Esophagus squamous epithelium (tissue), 5 donors: ENCODE measurements at places on chromosomes 13 and 19.

GRCh38 chr19:4534836-4535658 is at the start of gene PLIN5:
Gene PLIN5, minus strand, starts transcription at chr19:4535224. Its CDS starts 1,150 bp downstream, at chr19:4534074.
- DNase-seq = no peak

DNA sequence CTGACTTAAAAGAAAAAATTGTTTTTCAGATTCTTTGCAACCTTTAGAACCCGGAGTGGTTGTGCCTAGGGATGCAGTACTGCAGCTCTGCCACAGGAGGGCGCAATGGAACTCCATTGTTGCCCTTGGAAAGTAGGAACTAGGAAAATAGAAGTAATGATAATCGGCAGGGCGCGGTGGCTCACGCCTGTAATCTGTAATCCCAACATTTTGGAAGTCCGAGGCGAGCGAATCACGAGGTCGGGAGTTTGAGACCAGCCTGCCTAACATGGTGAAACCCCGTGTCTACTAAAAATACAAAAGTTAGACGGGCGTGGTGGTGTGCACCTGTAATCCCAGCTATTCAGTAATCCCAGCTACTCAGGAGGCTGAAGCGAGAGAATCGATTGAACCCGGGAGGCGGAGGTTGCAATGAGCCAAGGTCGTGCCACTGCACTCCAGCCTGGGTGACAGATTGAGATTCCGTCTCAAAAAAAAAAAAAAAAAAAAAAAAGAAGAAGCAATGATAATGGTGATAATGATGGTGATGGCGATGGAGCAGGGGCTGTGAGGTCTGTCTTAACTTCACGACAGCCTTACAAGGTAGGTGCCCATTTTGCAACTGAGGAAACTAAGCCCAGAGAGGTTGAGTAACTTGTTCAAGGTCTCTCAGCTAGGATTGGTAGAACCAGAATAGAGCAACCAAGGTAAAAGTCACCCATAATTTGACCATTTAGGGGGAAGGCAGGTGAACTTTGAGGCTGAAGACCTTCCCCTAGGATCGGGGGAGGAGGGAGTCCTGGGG is 5.5 kb upstream of the ADAMTS10 start:
- DNase-seq = no peak

DNA sequence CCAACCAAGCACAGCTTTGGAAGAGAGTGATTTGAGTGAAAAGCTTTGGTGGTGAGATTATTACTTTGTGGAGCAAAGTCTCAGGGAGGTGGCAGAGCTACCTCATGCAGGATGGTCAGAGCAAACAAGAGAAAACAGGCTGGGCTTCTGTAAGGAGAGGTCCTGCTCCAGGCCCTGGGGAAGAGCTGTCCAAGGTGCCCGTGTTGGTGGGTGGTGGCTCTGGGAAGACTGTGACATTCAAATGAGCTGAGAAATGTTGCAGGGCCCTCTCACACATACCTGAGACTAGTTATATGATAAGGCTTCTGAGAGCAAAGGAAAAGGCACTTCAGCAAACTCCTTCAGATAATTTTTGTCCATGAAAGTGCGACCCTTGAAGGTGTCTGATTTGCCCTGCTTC is 205.5 kb upstream of the SOX21 start:
- DNase-seq = no peak

DNA sequence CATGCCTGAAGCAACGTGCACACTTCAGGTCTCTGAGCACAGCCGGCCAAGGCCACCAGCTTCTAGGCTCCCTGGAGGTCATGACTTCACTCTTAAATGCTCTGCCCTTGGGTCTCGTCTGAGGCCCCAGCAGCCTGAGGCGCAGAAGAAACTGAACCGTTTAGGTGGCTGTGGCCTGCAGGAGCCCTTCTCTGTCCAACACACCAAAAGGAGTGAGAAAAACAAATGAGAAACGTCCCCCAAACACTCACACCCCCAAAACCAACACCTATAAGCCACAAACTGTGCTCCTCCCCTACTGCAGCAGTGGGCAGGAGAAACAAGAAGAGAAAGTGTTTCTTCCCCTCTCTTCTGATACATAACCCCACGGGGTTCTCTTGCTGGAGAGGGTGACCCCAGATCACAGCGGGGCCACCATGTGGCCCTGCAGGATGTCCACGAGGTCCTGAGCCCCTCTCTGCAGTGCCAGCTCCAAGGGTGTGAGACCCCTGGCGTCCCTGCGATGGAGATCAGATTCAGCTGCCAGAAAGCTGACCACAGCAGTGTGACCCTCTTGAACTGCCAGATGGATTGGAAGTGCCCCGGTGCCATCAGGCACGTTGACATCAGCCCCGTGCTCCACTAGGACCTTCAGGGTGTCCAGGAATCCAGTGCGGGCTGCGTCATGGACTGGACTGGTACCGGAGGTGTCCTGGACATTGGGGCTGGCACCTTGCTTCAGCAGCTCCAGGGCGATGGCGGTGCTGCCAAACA is 1.0 kb upstream of the KRI1 start:
- no peak for DNase-seq

GRCh38 chr13:56459286-56459685 is 681.4 kb upstream of the PRR20A start:
- DNase-seq = no peak

DNA sequence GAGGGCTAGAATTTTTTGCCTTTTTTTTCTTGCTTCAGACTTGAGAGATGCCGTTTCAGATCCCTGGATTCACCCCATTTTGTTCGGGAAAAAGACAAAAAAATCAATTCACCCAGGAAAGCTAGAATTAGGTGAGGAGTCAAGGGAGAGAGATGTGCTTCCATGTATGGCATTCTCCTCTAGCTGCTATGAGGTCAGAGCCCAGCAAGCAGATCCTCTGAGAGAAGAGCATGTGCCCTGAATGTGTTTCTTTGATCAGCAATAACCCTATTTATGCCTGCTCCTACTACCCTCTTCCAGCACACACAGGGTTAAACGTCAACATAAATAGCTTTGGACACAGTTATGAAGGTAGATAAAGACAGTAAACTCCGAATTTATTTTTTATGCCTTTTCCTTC is 53.6 kb downstream of the NDFIP2 start:
- no peak for DNase-seq

DNA sequence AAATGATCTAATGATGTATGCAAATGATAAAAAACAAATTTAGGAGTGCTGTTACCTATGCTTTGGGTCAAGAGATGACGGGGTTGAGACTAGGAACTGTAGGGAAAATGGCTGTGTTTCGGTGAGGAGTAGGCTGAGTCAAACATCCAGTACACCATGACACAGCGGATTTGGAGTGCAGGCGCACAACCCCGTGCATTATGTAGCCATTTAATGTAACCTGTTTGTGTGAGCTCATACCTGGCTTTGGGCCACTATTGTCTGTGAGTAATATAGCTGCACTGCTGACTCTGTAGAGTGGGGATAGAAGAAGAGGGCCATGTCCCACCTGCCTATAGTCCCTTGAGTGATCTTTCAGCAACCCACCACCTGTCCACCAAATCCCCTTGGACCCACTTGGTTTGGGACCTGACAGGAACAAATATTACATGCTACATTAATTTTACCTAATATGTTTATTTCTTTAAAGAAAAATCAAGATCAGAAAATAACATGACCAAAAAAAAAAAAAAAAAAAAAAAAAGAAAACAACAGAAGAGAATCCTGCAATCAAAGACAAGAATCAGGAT is 95.5 kb upstream of the KLHL1 start:
- no peak for DNase-seq

DNA sequence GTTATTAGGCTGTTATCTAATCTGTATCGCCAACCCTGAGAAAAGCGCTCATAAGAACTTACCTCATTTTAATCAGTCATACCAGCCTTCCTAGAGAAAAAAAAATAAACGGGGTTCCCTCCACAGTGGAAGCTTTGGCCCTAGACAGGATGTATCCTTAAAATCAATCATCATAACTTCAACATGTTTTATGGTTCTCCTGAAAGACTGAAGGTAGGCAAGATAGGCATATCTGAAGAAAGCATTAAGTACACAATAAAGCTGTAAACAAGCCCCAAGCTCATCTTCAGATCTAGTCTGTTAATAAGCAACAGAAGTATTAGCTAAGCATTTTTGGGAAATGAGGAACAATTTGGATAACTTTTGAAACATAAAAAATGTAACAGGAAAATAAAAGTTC is 18.7 kb upstream of the SERP2 start:
- no peak for DNase-seq

GRCh38 chr13:91544723-91545122 is 146.3 kb downstream of the GPC5 start:
- no peak for DNase-seq

- DNase-seq = no peak
These were observed 43.7 kb upstream of the HMGB1 start for GRCh38 chr13:30509254-30510050.

- DNase-seq = no peak
These were observed 7.0 kb upstream of the RB1 start for GRCh38 chr13:48296528-48296927.

GRCh38 chr19:576768-577438 is 4.5 kb downstream of the BSG start:
- no peak for DNase-seq

- DNase-seq = no peak
These were observed 9.5 kb downstream of the SNRNP70 start for GRCh38 chr19:49094505-49095482.

DNA sequence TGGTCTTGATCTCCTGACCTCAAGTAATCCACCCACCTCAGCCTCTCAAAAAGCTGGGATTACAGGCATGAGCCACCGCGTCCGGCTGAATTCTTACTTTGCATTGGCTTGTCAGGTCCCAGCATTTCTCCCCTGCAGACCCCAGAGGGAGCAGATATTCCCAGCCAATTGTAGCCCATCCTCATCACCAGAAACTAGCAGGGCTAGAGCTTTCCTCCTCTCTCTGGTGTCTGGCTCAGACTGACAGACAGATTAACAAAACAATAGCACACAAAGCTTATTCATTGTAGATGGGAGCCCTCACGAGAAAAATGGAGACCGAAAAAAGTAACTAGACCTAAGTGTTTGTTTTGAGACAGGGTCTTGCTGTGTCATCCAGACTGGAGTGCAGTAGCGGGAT is 7.5 kb upstream of the MPV17L2 start:
- no peak for DNase-seq

DNA sequence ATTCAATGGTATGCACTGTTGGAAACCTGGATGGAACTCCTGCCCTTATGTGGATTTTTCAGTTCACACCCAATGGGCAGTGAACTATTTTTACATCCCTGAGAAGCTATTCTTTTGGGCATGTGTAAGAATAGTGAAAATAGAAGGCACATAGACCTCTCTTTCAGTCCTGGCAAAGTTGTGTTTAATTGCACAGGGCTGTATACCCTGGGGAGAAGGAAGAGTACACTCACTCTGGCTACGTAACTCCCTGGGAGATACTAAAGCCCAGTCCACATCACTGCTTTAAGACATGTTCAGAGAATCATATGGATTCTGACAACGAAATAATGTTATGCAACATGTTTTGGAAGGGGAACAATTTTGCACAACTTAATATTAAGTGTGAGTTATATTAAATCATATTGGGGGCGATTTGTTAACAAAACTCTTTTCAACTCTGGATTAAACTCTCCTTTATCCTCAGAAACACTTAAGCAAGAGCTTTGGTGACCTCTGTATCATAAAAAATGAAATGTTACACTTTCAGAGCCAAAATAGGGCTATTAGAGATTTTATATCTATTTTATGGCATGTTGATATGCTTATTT is 166.1 kb downstream of the DCT start:
- DNase-seq = no peak

- no peak for DNase-seq
These were observed 144.5 kb downstream of the TNFRSF19 start for GRCh38 chr13:23714672-23715071.

- DNase-seq = no peak
These were observed 317.2 kb downstream of the DCT start for GRCh38 chr13:94162289-94162688.

- DNase-seq = no peak
These were observed 23.6 kb upstream of the ASPDH start for GRCh38 chr19:50537306-50537685.
